NCI-H2081 treated with DMSO at 0.1 percent for 48 hours (cell line): ENCODE measurements at places on chromosomes 4 and X.

GRCh38 chrX:49106930-49107329, 16.6 kb downstream of the GPKOW start:
- no peak for DNase-seq

DNA sequence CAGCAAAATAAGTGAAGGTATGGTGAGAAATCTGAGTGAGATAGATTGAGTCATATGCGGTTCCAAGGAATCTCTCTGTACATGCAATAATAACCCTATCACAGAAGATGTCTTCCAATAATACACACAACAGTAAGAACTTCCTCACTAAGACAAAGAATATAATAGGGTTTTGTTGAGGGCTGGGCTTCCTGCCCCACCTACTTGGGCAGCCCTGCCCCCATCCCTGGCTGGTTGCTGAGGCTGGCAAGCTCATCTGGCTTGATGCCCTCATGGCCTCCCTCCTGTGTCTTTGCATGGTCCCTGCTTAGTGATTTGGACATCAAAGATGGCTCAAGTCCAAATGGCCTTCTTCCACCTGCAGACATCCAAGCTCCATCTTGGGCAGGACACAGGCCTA, 2.7 kb downstream of the GEMIN8 start:
- no peak for DNase-seq

DNA sequence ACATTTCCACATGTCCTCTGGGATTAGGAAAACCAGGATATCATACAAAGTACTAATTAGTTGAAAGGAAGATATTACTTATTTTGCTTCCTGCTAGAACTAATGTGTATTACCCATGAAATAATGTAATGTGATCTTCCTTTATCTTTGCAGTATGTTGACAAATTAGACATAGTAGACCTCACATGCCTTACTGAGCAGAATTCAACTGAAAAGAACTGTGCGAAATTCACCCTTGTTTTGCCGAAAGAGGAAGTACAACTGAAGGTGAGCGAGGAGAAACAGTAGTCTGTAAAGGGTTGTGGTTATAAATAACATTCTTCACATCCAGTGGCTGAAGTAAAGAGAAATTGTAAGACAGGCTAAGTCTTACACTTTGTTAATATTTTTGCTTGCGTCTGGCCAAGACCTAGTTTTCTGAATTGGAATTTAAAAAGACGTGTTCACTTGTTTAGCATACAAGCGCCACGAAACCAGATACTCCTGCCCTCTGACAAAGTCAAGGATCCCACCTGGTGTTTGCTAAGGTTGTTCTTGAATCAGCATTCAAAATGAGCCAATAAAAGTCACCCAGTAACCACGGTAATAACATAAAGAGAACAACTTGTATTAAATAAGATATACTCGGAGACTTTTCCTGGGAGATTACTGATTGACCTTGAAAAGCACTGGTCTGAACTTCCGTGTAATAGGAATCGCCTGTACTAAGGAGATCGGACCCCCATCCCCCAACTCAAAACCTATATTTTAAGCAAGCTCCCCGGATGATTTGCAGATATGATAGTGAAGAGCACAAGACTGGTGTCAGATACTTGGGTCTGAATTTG, 16.9 kb downstream of the STAP1 start:
- DNase-seq: no peak

DNA sequence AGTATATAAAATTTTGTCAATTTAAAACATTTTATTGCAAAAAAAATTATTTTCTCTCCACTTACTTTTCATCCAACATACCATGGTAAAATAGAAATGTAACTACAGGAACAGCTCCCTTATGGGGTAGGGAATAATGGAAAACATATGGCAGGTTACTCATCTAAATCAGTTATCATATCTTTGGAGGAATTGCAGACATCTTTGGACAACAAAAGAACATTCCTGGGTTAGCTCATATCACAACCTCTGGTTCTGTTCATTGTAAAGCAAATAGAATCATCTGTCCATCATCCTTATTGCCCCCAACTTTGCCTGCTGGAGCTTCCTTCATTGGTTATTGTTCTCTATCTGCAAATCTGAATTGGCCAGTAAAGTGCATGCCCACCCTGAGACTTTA, 387.5 kb upstream of the GRID2 start:
- no peak for DNase-seq

GRCh38 chr4:120568731-120569130, 353.8 kb downstream of the PRDM5 start:
- no peak for DNase-seq

- no peak for DNase-seq
These were observed 56.1 kb downstream of the KLHL5 start for GRCh38 chr4:39118034-39118658.

DNA sequence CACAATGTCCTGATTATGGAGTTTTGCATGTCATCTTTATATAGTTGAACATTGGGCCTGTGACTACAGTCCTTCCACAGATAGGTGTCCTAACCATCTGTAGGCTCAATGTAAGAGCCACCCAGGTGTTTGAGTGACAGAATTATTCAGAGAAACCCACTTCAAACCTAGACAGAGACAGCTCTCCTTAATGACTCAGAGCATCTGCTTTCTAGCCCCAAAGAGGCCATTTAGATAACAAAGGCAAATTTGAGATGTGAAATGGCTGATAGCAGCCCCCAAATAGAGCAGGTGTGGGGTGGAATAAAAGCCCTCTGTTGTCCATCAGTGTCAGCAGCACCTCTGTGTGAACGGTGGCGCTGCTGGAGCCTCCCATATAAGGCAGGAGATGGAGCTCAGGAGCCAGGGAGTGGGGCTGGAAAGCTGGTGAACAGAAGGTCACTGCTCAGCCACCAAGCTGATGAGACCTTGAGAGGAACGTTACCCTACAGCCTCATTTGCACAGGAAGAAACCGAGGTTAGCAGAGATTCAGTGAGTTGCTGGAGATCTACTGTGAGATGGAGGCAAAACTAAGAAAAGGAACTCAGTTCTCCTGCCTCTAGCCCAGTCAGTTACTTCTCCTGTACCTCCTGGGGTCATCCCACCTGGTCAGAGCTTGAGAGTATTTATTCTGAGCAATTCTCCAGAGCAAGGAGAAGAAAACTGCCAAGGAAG, 153.3 kb upstream of the LNX1 start:
- DNase-seq: no peak

GRCh38 chr4:1539859-1540600, 133.8 kb upstream of the NKX1-1 start:
- DNase-seq: no peak

DNA sequence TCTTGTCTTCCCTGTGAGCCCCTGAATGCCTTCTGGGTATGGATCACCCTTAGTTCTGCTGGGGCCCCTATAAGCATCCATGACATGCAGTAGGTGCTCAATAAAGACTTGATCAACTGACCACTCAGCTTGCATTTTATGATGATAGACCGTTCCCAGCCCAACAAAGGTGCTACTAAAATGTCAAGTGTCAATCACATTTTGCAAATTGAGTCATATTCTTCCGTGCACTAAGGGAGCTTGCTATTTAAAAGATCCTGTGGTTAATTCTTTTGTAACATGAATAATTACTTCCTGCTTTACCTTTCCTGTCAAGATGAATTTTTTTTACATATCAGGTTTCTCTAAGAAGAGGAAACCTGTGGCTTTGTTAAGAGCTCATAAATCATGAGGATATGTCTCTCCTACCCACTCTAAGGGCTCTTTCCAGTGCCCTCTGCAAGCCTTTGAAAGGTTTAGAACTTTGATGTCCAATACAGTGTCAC, 47.6 kb downstream of the SH3KBP1 start:
- no peak for DNase-seq

DNA sequence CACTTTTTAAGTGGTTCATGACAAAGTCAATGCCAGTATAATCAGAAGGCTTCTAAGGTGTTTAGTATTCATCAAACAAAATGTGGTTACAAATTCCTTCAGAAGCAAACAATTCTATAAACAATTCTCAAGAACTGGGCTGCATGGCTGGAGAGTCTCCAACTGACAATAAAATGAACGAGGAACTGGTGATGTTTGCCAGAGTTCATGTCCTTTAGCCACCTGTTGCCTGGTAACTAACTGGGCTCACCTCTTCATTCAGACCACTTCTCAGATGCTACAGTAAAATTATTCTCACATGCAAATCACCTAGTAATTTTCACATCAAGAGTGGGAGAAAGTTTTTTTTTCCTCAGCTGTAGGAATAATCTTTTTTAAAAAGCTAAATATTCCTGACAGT, 53.3 kb downstream of the CAMK2D start:
- no peak for DNase-seq

GRCh38 chr4:149145803-149146202, 669.8 kb downstream of the IQCM start:
- no peak for DNase-seq

GRCh38 chr4:56426273-56426672, 9.1 kb downstream of the PPAT start:
- no peak for DNase-seq

DNA sequence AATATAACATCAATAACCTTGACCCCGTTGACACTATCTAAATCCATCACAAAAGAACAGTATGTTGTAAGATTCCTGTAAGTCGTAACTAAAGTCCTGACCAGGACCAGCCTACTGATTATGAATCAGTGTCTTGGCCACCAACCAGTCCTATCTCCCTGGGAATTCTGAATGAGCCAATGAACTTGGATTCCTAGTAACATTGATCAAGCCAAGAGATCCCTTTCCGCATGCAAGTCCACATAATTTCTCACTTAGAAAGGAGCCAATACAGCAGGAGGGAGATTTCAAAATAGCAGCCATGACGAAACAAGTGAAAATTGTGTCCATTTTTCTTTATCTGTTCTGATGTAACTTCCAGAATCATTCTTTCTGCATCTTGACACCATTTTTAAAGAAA, 9.5 kb downstream of the XPNPEP2 start:
- DNase-seq: no peak

DNA sequence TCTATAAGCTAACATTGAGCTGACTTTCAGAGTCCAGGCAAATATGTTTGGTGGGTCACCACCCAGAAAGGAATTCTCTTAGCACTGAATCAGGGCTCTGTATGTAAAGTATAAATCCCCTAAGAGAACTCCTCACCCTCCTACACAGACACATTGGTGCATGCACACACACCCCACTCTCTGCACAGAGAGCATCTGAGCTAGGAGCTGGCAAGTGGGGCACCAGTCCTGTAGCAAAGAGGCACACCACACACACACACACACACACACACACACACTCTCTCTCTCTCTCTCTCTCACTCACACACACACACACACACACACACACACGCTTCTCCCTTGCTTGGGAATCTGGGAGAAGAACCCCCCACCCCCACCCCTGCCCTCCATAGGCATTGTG, 3.2 kb downstream of the SLITRK2 start:
- no peak for DNase-seq

DNA sequence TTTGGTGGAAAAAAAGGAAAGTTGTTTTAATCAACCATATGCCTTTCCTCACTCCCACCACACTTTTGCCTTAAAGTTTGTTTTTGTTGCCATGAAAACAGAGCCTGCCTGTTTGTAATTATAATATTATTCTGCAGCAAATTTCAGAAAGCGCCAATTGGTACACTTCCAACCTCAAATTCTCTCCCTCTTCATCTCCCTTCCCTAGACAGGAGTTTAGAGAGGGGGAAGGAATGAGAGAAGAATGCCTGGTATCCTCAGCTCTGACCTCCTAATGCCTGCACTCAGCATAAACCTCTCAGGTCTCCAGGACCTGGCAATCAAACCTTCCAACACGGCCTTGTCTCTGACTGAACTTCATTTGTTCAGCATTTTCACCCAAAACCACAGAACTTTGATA, 138.4 kb upstream of the HCCS start:
- no peak for DNase-seq

DNA sequence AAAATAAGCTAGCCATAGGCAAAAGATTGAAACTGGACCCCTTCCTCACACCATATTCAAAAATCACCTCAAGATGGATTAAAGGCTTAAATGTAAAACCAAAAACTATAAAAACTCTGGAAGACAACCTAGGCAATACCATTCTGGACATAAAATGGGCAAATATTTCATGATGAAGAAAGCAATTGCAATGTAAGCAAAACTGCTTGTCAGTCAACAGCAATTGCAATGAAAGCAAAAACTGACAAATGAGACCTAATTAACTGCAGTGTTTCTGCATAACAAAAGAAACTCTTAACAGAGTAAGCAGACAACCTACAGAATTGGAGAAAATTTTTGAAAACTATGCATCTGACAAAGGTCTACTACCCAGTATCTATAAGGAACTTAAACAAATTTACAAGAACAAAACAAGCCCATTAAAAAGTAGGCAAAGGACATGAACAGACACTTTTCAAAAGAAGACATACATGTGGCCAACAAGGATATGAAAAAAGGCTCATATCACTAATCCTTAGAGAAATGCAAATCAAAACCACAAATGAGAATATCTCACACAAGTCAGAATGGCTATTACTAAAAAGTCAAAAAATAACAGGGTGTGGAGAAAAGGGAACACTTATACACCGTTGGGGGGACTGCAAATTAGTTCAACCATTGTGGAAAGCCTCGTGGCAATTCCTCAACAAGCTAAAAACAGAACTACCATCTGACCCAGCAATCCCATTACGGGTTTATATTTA, 46.7 kb downstream of the CFAP299 start:
- DNase-seq: no peak

GRCh38 chr4:24928708-24929107, 15.9 kb upstream of the CCDC149 start:
- DNase-seq: no peak

DNA sequence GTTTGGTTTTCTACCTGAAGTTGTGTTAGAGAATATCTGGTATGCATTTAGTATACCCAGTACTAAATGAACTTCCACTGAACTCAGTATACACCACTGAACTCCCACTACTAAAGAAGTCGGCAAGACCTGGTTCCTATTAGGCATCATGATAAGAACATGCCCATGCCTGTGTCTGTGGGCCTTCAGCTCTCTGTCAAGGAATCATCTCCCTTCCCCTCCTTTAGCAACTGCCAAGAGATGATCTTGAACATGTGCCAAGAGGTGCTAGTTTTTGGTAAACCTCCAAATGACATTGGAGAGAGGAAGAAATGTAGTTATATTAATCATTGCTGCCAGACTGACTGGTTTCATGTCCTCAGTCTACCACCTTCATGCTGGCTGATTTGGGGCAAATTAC, 113.2 kb downstream of the ATP10D start:
- DNase-seq: no peak

- no peak for DNase-seq
These were observed 57.9 kb downstream of the DKK2 start for GRCh38 chr4:106978046-106978774.

- no peak for DNase-seq
These were observed 61.4 kb upstream of the PJA1 start for GRCh38 chrX:69226459-69227158.

DNA sequence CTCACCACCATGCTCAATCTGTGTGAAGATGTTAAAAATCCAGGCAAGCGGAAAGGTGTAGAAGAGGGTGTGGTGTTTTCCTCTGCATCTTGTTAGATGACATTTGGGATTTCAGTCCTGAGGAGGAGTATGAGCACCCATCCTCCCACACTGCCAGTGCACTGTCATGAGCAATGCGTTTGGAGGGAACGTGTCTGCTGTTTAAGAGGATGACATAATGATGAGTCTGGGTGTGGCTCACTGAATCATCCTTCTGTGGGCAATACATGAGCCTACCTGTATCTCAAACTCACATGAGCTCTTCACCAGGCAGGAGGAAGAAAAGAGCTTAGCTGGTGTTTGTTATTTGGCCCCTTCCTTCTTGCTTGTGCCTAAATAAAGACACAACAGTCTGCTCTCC, 67.9 kb upstream of the ARX start:
- no peak for DNase-seq
